ENCODE measurements at places on chromosomes 11 and 22. TPM values are rescaled to one million over a fixed set of nuclear protein-coding genes. Genes with fewer than 3 reads are reported as not detected.
A peak's percentile ranks its signal among the peaks of the same experiment; 100 is the strongest.

GRCh38 chr11:44798607-44798972 lies 71.8 kb downstream of the TSPAN18 start:
- H3K4me1 ChIP-seq, result no peaks in the 10 kb centered on the region
- H3K27me3 ChIP-seq, result no peaks in the 10 kb centered on the region
- no peaks in the 10 kb centered on the region for H3K36me3 ChIP-seq

DNA sequence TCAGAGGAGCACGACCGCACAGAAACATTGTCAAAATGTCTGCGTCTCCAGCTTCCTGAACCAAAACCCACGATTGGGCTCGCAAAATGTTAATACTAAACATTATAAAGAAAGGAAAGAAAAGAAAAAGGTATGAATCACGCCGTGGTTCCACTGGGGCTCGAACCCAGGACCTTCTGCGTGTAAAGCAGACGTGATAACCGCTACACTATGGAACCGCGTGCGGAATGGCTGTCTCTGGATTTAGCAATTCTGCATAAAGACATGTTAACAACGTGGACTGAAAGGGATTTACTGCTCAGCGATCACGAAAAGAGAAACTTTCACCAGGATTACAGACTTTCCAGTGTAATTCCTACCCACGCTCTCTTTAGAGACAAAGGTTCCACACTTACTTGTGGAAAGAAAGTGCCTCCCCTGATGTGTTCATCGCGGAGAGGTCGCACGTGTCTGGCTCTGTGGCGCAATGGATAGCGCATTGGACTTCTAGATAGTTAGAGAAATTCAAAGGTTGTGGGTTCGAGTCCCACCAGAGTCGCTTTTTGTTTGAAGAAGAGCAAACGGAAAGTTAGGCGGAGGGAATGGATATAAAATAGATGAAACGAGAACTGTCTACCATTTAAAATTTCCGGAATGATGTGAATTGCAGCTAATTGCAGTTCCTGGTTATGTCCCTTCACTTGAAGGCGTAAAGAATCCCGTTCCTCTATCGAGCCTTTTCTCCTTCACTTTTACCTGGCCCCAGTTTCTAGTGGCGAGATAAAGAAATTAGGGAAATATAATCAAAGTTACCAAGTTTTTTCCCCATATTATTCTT lies 39.7 kb downstream of the OR4D9 start:
- H3K4me1 ChIP-seq, result peaks cover 41% of the 10 kb centered on the region
- H3K27ac ChIP-seq, result peak overlapping the region; percentile 83
- DNase-seq, result peak; percentile 79
- H3K4me3 ChIP-seq, result peak overlapping the region; percentile 79
- H3K36me3 ChIP-seq, result no peaks in the 10 kb centered on the region
- H3K27me3 ChIP-seq, result peaks cover 12% of the 10 kb centered on the region

- peaks cover 2% of the 10 kb centered on the region for H3K4me1 ChIP-seq
- DNase-seq, result no peak
- H3K27me3 ChIP-seq, result no peaks in the 10 kb centered on the region
- no peak overlapping the region for H3K4me3 ChIP-seq
Measured at GRCh38 chr11:120651836-120652235, 140.3 kb downstream of the GRIK4 start.

DNA sequence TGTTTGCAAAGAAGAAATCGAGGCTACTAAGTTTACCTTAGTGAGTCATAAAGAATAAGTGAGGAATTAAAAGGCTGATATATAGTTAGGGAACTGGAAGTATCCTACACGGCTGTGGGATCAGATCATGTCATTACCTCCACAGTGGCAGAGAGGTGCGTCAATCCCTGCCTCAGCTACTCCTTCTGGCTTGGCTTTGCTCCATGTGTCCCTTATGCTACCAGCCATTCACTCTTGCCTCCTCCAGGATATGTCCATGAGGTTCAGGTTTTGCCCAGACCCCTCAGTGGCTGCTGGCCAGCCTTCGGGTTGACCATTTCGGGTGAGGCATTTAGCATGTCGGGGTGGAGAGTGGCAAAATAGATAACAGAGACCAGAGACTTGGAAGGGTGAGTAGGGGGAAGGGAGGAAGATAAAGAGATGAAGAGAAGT lies 153.4 kb downstream of the LDLRAD3 start:
- no peaks in the 10 kb centered on the region for H3K4me1 ChIP-seq
- H3K27ac ChIP-seq, result no peak overlapping the region
- peaks cover 7% of the 10 kb centered on the region for H3K27me3 ChIP-seq
- no peaks in the 10 kb centered on the region for H3K36me3 ChIP-seq
- DNase-seq, result no peak

- peak overlapping the region; percentile 73 for H3K27ac ChIP-seq
- peak; percentile 18 for DNase-seq
- H3K4me1 ChIP-seq, result peaks cover 27% of the 10 kb centered on the region
- H3K36me3 ChIP-seq, result peaks cover 10% of the 10 kb centered on the region
Measured at GRCh38 chr22:43085658-43086606, 3.3 kb downstream of the TTLL1 start.

Gene TSPAN32
- total RNA-seq, result 48.0 TPM

DNA sequence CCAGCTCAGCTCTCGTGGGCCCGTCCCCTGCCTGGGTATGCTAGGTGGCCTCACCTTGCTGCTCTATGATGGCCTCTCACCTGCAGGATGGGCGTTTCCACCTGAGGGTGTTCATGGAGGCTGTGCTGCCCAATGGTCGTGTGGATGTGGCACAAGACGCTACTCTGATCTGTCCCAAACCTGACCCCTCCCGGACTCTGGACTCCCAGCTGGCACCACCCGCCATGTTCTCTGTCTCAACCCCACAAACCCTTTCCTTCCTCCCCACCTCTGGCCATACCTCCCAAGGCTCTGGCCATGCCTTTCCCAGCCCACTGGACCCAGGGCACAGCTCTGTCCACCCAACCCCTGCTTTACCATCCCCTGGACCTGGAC lies 2.1 kb downstream of the ZP1 start:
- H3K27ac ChIP-seq, result peak overlapping the region; percentile 4
- peaks cover 75% of the 10 kb centered on the region for H3K4me1 ChIP-seq
- no peak for DNase-seq

Gene POLDIP3
- total RNA-seq, result 71.4 TPM

DNA sequence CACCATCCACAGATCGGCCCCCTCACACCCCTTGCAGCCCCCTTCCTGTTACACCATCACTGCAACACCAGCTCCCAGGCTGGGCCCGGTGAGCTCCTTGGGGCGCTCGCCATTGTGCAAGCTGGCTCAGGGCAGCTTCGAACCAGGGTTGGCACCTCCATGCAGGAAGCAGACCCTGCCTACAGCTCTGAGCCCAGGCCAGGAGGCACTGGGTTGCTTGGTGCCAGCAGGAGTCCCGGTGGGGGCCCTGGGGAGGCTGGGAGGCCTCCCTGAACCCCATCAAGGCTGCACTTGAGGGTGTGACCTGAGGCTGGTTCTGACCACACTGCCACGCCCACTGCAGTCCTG lies 417.1 kb downstream of the CTTN start:
- H3K4me3 ChIP-seq, result no peak overlapping the region
- H3K36me3 ChIP-seq, result no peaks in the 10 kb centered on the region
- H3K27ac ChIP-seq, result no peak overlapping the region
- no peak for DNase-seq
- no peaks in the 10 kb centered on the region for H3K27me3 ChIP-seq

Gene CDC42BPG
- 0.70 TPM for total RNA-seq

Gene IGSF22
- 2.7 TPM for total RNA-seq

DNA sequence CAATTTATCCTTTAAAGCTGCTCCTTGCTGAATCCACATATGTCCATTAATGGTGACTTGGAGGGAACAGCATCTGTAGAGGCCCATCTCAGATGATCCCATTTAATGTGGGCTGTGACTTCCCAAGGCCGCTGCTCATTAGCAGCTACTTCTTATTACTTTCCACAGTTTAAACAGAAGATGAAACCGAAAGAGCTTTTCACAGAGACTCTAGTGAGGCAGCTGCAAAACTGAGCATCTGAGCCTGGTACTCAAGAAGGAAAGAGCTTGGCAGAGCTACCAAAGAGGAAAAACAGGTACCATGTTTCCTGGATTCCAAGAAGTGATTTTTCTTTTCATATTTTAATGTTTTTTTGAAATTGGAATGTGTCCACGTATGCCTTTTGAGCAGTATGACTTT lies 110.5 kb upstream of the NARS2 start:
- no peaks in the 10 kb centered on the region for H3K36me3 ChIP-seq
- H3K4me1 ChIP-seq, result no peaks in the 10 kb centered on the region
- H3K27ac ChIP-seq, result no peak overlapping the region
- H3K27me3 ChIP-seq, result peaks cover 4% of the 10 kb centered on the region
- no peak overlapping the region for H3K4me3 ChIP-seq
- DNase-seq, result no peak

Gene DKK3
- total RNA-seq, result not detected

GRCh38 chr11:96361778-96362177 lies 18.8 kb upstream of the MAML2 start:
- peaks cover 44% of the 10 kb centered on the region for H3K36me3 ChIP-seq
- no peak overlapping the region for H3K27ac ChIP-seq
- no peak overlapping the region for H3K4me3 ChIP-seq

Gene FXYD6
- not detected for total RNA-seq

Gene SYT7
- not detected for total RNA-seq

GRCh38 chr11:119888119-119888518 lies 159.1 kb upstream of the NECTIN1 start:
- no peaks in the 10 kb centered on the region for H3K4me1 ChIP-seq
- H3K36me3 ChIP-seq, result no peaks in the 10 kb centered on the region
- H3K27me3 ChIP-seq, result peaks cover 7% of the 10 kb centered on the region

GRCh38 chr11:12585861-12586260 lies 88.4 kb upstream of the TEAD1 start:
- H3K36me3 ChIP-seq, result no peaks in the 10 kb centered on the region
- H3K4me1 ChIP-seq, result no peaks in the 10 kb centered on the region
- H3K4me3 ChIP-seq, result no peak overlapping the region
- DNase-seq, result no peak
- peaks cover 16% of the 10 kb centered on the region for H3K27me3 ChIP-seq

DNA sequence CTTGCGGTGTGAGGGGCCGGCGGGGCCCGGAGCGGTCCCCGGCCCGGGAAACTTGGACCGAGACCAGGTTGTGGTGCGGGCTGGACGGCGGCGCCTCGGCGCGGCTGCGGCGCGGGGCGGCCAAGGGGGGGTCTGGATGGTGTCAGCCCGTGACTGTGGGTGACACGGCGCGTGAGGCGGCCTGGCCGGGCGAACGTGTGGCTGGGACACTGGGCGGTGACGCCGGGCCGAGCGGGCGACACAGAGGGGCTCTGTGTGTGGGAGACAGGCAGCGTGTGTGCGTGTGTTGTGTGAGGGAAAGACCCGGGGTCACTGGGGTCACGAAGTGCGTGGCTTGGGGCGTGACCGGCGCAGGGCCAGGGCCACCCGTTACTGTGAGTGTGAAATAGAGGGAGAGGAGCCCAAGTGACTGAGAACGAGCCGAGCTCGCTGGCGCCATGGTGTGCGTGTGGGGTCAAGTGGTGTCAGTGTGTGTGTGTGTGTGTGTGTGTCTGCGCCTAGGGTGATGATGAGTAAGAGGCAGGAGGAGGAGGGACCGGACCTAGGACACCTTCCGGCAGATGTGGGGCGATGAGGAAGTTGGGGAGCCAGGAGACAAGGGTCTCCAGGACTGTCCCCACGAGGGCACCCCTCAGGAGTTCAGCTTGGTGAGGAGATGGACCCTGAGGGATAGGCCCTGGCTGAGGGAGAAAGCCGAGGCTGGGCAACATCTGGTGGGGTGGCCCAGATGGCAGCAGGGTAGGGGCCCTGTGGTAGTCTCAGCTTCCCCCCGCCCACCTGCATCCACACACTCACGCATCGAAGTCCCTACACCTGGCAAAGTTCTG lies 817 bp downstream of the RELT start:
- peaks cover 49% of the 10 kb centered on the region for H3K4me1 ChIP-seq
- H3K4me3 ChIP-seq, result peak overlapping the region; percentile 94
- no peaks in the 10 kb centered on the region for H3K27me3 ChIP-seq
- peaks cover 13% of the 10 kb centered on the region for H3K36me3 ChIP-seq

DNA sequence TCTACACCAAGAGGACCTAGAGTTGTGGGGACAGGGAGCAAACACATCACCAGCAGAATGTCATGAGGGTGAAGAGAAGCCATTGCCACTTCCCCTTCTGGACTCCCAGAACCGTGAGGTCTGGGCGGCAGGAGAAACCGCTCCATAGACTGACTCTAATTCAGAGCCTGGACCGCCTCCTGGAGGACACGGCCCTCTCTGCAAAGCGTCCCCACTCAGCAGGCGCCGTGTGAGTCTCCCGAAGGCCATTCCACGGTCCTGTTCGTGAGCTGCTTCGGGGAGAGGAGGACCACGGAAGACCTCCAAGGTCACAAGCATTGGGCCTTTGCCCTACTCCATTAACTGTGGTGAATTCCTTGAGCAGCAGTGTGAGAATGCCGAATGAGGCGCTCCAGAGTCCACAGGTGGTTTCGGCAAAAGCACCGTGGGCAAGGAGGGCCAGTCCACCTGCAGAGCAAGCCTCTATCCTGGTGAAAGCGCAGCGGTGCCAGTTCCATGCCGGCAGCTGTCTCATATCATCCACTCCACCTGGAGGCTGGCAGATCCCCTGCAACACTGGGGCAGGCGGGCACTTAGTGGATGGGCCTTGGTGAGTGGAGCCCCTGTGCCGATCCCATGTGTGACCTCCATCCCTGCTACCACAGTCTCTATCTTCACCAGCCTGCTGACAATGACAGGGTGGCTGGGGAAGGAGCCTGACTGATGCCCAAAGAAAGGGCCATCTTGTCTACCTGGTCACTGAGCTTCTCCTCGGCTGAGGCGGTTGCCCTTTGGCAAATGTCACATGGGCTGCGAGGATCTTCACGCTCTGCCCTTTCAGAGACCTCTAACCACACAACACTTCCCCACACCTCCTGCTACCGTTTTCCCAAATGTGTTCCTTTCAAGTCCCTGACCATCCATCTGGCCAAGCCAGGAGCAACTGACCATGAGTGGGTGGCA lies 7.5 kb downstream of the C11orf21 start:
- H3K4me1 ChIP-seq, result peaks cover 11% of the 10 kb centered on the region
- peaks cover 2% of the 10 kb centered on the region for H3K27me3 ChIP-seq
- no peak overlapping the region for H3K4me3 ChIP-seq
- H3K36me3 ChIP-seq, result peaks cover 17% of the 10 kb centered on the region
- peak overlapping the region; percentile 10 for H3K27ac ChIP-seq
- peak; percentile 15 for DNase-seq

Gene ATP5MG
- 260 TPM for total RNA-seq

DNA sequence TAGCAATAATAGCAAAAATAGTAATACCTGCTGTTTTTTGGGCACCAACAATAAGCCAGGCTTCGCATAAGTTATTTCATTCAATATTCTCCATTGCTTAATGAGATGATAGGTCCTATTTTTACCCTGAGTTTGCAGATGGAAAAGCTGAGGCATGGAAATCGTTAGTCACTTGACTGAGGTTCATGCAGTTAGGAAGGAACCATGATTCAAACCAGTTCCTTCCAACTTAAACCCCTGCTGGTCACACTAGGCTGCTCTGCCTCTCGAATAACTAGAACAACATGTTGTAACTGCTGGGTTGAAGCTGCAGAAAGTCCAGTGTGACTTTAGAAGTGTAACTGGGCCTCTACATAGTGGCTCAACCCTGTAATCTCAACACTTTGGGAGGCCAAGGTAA lies 69.3 kb downstream of the SEZ6L start:
- no peaks in the 10 kb centered on the region for H3K4me1 ChIP-seq
- no peaks in the 10 kb centered on the region for H3K36me3 ChIP-seq
- peaks cover 2% of the 10 kb centered on the region for H3K27me3 ChIP-seq
- H3K4me3 ChIP-seq, result no peak overlapping the region

All from activated CD4-positive, alpha-beta memory T cell treated with anti-CD3 and anti-CD28 coated beads, Interleukin-2, amount 10 ng/mL, durations not matched to agents 7 days and 5 days (primary cell).